Fibroblast of the aortic adventitia (primary cell): ENCODE measurements at places on chromosomes 4 and X.

DNA sequence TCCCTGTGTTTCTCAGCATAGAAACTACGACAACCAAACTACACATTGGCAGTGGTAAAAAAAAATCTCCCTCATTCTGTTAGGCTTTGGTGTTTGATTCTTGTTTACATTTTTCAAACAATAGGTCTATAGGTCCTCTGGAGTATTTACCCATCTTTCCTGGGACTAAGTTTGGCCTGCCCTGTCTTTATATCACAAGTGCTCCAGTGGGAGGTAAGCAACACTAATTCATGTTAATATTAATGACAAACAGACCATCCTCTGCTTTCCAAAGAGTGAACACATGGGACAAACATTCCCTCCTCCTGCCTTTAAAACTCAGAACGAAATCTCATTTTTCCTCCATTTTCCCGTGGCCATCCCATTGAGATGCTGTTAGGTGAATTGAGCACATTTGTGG, 514.1 kb upstream of the INTU start:
- no peak for DNase-seq

DNA sequence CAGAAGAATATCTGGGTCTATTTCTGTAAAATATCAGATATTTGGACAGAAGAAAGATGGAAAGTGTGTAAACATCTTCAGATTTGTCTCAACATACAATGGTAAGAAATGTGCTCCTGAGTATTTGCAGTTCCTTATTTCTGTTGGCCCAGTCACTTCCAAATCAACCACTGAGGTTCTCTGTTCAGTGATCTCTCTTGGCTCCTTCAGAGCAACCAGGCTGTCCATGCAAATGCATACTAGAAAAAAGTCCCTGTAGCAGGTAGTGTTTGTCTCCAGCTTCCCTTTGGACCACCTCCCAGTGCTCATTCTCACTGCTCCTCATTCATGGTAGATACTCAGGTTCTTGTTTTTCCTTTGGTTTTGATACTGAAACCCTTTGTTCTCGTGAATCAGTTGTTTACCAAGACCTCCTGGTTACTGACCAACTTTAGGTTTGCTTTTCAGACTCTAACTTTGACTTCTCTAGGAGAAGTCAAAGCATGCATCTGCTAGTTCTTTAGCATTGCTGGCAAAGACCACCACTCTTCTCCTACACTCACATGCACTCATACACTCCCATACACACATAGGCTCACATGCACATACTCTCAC, 28.8 kb downstream of the ASIC5 start:
- DNase-seq: no peak

DNA sequence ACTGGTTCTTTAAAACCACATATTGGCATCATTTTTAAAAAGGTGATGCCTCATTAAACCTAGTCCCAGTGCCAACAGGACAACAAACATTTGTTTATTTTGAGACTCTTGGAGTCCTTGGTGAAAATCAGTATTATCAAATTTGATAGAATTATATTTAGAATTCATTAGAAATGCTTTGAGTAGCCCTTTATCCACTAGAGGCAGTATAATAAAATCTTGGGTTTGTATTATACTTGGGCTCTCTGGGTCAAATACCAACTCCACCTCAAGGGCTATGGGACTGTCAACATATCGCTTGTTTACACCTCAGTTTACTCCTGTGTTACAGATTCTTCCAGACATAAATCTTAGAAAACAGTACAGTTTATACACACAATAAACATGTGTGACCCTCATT, 335.7 kb upstream of the FSTL5 start:
- DNase-seq: no peak

DNA sequence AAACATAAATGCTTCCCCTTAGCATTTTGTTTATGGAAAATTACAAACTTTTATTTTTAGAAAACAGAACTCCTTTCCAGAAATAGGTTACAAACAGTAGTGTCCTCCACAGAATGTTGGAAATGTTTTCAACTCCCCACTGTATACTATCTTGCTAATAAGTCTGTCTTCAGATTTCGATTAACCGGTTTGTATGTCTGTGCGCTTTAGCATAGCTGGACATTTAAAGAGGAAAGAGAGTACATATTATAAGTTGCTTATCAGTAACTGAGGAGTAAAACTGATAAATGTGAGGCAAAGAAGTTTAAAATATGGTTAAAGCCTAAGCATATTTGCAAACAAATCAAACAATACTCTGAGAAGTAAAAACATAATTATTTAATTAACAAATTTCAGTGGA, 3.4 kb downstream of the CXCL8 start:
- DNase-seq: no peak

DNA sequence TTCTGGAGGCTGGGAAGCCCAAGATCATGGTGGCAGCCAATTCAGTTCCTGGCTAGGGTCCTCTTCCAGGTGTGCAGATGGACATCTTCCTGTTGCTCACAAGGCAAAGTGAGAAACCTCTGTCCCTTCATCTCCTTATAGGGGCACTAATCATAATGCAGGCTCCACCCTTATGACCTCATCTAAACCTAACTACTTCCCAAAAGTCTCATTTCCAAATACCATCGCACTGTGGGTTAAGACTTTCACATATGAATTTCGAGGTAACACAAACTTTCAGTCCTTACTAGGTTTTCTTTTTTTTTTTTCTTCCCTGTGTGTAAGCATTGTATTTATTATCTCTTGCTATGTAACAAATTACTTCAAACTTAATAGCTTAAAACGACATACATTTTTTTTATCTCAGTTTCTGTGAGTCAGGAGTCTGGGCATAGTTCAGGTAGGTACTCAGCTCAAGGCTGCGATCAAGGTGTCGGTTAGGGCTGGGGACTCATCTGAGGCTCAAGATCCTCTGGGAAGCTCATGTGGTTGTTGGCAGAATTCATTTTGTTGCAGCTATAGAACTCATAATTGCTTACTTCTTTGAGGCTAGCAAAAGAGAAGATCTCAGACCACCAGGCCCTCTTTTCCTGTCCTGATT, 204.7 kb upstream of the STK26 start:
- DNase-seq: no peak

GRCh38 chr4:168587411-168588125, 90.7 kb downstream of the PALLD start:
- peak; percentile 94 for DNase-seq

- no peak for DNase-seq
Observed at GRCh38 chrX:53859890-53860289, 173.4 kb upstream of the HUWE1 start.

DNA sequence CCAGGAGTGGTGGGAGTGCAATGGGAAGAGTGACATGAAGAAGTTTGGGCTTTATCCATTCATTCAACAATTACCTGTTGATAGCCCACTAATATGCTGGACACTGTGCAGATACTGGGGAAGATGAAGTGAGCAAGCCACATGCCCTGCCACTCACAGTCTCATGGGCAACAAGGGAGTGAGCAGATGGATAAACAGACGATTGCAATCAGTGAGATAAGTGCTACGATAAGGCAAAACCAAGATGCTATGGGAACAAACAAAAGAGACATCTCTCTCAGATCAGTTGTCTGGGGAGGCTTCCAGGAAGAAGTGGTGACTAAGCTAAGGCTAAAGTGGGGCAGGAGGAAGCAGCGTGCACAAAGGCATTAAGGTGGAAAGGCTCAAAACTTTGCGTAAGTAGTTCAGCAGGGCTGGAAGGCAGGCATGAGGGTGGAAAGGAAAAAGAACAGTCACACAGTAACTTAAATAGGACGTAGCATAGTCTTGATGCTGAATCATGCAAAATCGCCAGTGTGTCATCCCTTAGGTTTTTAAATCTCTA, 31.7 kb downstream of the GAB3 start:
- peak; percentile 58 for DNase-seq

GRCh38 chr4:24768006-24768405, 27.4 kb upstream of the SOD3 start:
- no peak for DNase-seq

DNA sequence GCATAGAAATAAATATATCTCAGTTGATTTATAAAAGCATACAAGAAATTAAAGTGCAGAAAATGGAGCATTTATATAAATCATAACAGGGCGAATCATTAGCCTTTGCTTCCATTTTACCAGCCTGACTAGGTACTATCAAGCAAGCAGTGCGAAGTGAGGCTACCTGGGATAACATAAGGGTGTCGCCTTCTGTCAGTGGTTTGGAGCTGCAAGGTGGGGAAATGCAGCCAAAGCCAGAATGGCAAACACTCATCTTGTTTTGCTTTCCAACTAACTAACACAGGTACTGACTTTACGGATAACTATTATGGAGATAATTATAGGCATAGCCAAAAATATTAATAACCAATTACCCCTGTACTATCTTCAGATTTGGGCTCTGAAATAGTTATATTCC, 1459.8 kb downstream of the RAPGEF2 start:
- no peak for DNase-seq

- no peak for DNase-seq
Observed at GRCh38 chrX:92213786-92214185, 434.6 kb downstream of the PCDH11X start.

DNA sequence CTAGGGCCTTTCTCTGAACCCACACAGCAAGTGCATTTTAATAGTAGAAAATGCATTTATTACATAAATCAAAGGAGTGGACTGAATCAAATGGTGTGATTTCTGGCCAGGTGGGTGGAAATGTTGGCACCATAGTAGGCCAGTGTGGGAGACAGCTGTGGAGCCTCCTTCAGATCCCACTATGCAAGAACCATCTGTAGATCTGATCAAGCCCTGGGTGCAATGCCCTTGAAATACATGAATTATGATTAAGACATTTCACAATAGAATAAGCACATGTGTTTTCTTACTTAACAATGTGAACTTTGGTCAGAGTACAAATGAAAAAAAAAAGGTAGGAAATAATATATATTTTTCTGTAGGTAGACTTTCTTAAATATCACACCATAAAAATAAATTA, 204.3 kb downstream of the PCDH7 start:
- DNase-seq: no peak

DNA sequence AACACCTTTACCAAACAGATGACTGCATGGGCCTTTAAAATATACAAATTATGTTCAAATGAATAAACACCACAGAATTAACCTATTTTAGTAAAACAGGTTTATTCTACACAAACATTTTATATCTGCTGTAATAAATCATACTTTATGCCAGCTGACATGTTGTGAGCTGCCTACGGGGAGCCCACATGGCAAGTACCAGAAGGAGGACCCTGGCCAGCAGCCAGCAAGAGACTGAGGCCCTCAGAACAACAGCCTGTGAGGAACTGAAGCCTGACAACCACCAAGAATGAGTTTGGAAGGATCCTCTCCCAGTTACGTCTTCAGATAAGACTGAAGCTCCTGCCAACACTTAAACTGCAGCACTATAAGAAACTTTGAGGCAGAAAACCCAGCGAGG, 377.0 kb downstream of the PDGFC start:
- peak; percentile 12 for DNase-seq

DNA sequence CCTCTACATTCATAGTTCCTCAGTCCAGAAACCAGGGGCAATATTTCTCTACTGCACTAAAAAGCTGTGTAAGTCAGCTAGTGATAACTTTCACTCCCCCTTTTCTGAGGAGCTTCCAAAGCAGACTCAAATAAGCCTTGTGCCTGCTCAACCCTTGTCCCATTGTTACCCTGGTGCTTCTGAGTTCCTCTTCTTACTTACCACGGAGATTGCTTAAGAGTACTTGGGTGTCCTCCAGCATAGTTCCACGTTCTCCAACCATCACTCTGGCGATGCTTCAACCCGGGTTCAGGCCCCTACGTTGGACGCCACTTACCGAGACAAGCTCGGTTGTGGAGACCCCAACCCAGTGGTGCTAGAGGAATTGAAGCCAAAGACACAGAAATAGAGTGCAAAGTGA, 71.6 kb downstream of the ADAM29 start:
- DNase-seq: no peak

GRCh38 chr4:5750946-5751665, 40.1 kb downstream of the EVC start:
- peak; percentile 71 for DNase-seq

DNA sequence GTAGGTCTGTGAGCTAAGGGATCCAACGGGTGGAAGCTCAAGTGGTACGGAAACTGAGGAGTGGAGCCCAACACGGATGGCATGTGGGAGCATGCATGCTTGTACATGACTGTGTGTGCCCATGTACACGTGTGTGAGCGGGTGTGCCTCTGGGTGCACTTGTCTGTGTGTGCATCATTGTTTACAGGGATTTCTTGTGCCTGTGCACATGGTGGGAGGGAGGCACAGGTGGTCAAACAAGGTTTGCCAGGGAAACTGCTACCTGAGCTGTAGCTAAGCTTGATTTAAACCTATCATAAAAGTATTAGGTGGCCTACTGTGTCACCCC, 122.5 kb upstream of the MAMLD1 start:
- DNase-seq: no peak

- DNase-seq: no peak
Observed at GRCh38 chr4:106473515-106473914, 104.9 kb upstream of the GIMD1 start.

- no peak for DNase-seq
Observed at GRCh38 chr4:162274354-162274753, 110.6 kb upstream of the FSTL5 start.

- DNase-seq: no peak
Observed at GRCh38 chrX:123223409-123223808, 39.3 kb downstream of the GRIA3 start.

- DNase-seq: no peak
Observed at GRCh38 chr4:48122756-48123155, 11.3 kb downstream of the TXK start.

- DNase-seq: no peak
Observed at GRCh38 chr4:62510228-62510627, 1310.1 kb downstream of the ADGRL3 start.

DNA sequence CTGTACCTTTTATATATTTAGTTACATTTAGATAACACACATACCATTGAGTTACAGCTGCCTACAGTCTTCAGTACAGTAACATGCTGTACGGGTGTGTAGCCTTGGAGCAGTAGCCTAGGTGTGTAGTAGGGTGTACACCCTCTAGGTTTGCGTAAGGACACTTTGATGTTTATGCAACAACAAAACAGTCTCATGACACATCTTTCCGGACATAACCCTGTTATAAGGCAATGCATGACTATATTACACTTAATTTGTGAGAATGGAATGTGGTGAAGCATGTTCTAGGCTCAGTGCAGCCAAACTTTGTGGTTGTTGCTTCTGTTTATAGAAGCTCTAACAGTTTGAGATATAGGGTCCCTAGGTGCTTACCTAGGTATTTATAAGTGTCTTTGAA, 65.4 kb downstream of the SPRY1 start:
- no peak for DNase-seq

GRCh38 chrX:114952696-114953095, 64.7 kb downstream of the IL13RA2 start:
- DNase-seq: no peak
